ENCODE measurements at places on chromosomes 5 and 9.

DNA sequence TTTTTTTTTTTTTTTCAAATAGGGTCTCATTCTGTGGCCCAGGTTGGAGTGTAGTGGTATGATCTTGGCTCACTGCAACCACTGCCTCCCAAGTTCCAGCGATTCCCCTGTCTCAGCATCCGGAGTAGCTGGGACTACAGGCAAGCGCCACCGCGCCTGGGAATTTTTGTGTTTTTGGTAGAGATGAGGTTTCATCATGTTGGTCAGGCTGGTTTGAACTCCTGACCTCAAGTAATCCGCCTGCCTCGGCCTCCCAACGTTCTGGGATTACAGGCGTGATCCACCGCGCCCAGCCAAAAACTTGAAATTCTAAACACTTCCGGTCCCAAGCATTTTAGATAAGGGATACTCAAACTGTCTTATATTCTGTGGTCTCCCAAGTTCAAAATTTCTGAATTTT is 718.9 kb upstream of the MEF2C start:
- no peak for DNase-seq

GRCh38 chr5:134545070-134545868 is 19.8 kb downstream of the JADE2 start:
- no peak for DNase-seq

GRCh38 chr5:78615697-78616096 is 32.9 kb downstream of the LHFPL2 start:
- DNase-seq, result no peak

- DNase-seq, result no peak
Measured at GRCh38 chr9:81989700-81990099, 1.1 kb downstream of the SPATA31D1 start.

DNA sequence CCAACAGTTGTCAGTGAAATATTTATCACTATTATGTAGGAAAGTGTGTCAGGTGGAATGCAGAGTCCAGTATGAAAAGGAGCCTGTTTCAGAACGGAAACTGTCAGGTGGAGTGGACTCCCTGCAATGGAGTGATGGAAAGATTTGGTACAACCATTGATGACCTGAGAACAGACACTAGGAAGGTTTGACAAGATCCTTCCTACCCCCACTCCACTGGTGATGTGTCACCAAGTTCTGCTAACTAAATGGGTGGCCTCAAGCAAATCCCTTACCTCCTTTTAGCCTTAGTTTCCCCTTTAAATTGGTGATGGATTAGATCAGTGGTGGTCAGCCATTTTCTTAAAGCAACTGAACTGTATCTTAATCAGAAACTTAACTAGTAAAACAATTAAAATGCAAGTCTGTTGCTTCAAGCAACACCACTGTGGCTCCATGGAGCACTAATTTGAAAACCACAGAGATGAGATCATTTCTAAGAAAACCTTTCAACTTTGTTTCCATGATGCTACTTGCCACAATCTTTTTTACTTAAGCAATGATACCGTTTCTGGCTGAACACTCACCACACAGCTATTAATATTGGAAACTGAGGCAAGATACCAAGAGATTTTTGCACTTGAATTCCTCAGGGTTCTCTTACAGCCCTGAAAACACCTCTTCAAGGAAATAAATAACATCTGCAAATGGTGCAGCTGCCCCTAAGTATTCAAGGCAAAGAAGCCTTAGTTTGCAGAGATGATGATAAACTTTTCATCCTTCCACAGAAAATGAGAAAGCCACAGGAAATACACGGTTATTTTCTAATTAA is 140.6 kb downstream of the ERCC6L2 start:
- no peak for DNase-seq

DNA sequence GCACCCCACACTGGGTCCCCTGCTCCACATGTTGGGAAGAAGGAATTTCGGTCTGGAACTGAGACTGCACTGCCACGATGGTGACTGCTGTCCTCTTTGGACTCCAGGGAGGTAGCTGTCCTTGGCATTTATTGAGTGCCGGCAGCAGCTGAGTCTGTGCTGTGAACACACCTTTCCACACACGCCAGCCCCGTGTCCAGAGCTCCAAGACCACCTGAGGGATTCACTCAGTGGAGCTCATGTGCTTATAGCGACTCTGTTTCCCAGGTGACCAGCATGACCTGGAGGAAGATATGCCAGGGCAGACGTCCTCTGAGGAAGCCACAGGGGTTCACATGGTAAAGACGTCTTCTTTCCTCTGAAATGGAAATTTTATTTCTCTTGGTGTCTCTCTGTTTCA is 33.2 kb upstream of the FLT4 start:
- DNase-seq, result no peak

DNA sequence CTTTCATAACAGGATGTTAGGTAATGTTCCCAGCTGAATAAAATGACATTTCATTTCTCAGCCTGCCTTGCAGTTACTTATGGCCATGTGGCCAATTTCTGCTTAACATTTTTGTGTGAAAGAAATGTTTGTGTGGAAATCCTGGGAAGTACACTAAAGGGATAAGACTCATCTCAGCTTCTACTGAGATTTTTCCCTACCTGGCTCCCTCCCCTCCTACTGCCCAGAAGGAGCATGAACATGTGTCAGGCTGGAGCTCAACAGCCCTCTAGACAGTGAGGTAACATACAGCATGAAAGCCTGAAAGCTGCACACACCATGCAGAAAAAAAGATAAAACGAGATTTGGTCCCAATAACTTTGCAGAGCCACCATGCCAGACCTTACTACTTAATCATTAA is 288.4 kb upstream of the COX7C start:
- DNase-seq, result no peak

DNA sequence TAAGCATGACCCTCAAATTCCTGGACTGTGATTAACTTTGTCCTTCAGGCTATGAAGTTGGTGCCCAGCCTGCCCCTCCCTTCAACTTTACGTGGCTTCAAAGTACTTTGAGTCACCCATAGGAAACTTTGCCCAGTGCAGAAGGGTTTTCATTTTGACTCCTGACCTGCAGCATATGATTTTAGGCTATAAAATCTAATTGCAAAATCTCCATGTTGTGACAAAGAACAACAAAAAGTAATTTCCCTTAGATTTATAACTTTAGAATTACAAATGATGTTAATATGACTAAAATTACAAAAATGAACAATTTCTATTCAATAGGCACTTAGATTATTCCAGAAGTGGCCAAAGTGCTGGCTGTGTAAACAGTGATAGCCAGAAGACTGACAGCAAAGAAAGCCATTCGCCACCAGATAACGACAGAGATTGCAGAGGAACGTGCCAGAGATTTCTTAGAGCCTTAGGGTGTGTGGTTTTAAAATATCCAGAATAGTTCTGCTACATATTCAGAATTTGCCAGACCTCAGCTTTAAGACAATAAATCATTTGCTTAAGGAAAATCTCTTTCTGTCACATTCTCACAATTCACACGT is 197.4 kb downstream of the SEMA5A start:
- DNase-seq, result no peak

DNA sequence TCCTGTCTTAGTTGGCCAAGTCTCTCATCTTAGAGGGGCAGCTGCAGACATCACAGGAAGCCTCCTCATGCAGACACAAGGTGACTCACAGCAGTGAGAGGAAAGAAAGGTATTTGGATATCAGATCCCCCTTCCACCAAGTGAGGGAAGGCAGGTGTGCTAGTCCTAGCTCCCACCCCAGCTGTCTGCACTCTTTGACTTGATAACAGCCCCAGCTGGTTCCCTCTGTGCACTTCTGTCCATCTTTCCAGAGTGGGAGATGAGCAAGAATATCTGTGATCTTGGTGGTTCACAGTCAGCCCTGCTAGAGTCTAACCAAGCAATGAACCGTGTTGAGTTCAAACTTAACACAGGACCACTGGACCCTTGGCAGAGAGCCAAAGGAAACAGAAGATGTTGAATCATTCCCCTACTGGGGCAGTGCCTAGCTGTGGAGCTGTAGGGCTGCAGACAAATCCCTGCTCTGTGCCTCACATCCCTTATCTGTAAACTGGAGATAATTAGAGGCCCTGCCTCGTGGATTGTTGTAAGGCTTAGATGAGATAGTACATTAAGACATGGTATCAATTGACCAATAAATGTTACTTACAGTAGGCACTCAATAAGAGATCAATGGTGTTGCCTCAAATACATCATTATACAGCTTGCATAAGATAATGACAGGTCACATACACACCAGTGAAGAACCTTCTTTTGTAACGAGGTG is 39.1 kb downstream of the SH3RF2 start:
- DNase-seq, result no peak

GRCh38 chr5:156640691-156641241 is 209.3 kb upstream of the PPP1R2B start:
- no peak for DNase-seq

- DNase-seq, result peak; percentile 65
Measured at GRCh38 chr9:34428325-34428958, 29.9 kb downstream of the FAM219A start.

- DNase-seq, result no peak
Measured at GRCh38 chr9:26768145-26768544, 124.5 kb downstream of the CAAP1 start.

DNA sequence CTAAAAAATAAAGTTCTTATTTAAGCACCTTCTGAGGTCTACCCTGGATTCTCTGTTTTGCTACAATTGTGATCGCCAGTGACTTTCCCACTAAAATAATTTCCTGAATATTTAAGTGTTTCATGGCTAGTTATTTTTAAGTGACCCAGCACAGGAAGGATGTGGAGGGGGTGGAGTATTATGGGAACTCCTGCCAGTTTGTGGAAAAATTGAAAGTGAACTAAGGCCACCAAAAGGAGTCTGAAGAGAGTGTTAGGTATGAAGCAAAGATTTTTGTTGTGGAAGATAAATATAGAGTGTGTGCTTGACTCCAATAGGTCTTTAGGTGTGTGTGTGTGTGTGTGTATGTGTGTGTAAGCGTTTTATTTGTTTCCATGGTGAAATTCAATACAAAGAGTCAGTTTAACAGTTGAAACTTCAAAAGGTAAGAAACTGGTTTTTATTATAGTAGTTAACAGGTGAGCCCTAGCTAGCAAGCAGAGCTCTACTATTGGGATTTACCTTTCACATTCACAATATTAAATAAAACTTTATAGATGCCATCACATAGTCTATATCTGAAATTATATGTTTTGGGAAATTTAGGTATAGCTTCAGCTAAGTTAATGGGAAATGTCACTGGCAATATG is 25.6 kb downstream of the RASGRF2 start:
- no peak for DNase-seq

DNA sequence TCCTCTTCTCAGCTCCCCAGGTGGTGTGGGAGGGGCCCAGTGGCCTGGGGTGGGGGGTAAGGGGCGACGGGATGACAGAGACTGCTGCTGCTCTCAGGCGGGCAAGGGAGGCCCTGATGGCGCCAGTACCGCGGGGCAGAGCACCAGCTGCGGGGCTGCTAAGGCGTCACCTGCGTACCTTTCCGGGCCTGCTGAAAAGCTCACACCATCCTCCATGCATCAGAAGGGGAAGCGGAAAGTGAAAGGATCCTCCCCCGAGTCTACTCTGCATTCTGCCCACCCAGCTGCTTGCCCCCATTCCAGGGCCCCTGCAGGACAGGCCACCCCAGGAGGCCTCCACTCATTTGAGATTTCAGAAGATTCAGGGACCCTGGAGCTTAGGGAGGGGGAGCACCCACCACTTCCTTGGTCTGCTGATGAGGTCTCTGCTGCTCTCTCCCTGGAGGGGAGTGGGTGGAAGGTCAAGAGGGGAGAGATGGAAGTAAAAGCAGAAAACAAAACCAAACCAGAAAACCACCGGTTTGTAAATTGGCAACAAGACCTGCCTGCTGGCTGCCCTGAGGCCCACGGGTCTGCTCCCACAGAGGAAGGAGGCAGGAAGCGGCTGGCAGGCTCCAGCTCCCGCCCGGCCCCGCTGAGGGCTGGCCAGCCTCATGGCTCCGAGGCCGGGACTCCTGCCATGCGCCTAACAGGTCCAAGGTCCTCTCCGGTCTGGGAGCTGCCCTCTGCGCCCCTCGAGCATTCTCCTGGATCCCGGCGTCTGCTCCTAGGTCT is 33.6 kb downstream of the PRRT1B start:
- no peak for DNase-seq

GRCh38 chr5:149024943-149025342 is 37.9 kb downstream of the SH3TC2 start:
- DNase-seq, result no peak

DNA sequence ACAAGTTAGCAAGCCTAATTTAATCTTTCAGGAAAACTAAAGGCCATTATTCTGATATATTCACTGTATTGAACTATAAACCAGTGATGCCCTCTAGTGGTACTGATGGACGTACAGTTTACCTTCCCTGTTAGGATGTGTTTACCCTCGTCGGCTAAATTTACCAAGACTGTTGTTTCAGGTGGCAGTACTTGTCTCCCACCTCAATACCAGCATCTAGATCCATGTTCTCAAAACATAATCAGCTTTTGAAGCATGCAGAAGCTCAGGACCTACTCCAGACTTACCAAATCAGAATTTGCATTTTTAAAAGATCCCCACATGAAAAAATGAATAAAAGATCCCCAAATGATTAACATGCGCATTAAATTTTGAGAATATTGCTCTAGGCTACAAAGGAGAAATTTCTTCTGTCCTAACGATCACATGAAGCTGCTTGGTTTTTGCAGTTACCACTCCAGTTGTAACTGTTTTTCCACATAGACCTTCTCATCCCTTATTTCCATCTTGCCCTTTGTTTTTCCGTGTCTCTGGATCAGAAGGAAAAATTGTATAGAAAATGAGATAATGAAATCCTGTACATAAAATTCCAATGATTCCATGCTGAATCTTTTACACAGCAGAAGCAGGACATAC is 3.2 kb upstream of the BAAT start:
- peak; percentile 73 for DNase-seq

- DNase-seq, result no peak
Measured at GRCh38 chr9:69023650-69024049, 9.7 kb upstream of the PRKACG start.

GRCh38 chr9:108483676-108484075 is 372.1 kb downstream of the ACTL7B start:
- DNase-seq, result no peak

- no peak for DNase-seq
Measured at GRCh38 chr9:128246471-128246870, 29.3 kb downstream of the GOLGA2 start.

- DNase-seq, result no peak
Measured at GRCh38 chr9:11417782-11418181, 805.0 kb upstream of the PTPRD start.

- peak; percentile 46 for DNase-seq
Measured at GRCh38 chr9:137534256-137535119, 15.7 kb downstream of the PNPLA7 start.

DNA sequence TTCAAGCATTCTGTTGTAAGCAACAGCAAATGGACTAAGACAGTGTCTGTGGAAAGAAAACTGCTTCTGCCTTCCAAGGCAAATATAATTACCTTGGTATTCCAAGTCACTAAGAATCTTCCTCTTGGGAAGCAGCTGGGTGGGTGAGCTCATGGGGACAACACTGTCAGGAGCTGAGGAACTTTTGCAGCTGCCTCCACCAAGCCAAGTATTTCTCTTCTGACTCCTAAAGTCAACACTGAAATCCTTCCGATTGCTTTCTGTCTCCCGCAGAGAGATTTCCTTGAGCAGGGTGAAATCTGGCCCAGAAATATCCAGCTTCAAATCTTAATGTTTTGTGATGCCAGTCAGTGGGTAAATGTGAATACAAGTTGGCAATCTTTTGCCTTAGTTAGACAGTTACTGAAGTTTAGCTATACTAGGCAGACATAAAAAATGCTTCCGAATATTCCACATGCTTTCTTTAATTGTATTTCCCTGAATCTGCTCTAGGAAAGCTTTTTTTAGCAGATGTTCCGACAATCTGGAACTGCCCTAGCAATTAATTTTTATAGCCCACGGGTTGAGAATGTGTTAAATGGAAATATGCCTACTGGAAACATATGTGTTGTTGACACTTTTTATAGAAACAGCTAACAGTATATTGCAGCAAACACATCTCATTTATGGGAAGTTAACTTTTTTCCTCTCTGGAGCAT is 369.9 kb upstream of the DAB2 start:
- DNase-seq, result no peak

- DNase-seq, result no peak
Measured at GRCh38 chr5:1089621-1090040, 22.2 kb downstream of the SLC12A7 start.

Data from NCI-H2081 (cell line).